ENCODE measurements at places on chromosomes 16 and 17.

DNA sequence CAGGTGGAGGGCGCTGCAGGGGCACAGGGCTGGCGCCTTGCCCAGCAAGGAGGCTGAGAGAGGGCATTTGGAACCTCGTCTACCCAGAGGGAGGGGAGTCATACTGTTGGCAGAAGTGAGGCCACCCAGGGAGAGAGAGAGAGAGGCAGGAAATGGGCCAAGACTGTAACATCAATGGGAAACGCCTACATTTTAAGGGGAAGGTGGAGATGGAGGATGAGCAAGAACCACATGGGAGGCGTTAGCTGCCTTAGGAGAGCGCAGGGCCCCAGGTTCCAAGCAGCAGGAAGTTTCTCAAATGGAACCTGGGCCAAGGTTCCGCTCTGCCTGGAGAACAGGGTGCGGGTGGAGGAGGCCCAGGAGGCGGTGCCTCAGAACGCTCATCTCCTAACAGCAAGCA lies 2.7 kb upstream of the WFDC1 start:
- no peak for DNase-seq

DNA sequence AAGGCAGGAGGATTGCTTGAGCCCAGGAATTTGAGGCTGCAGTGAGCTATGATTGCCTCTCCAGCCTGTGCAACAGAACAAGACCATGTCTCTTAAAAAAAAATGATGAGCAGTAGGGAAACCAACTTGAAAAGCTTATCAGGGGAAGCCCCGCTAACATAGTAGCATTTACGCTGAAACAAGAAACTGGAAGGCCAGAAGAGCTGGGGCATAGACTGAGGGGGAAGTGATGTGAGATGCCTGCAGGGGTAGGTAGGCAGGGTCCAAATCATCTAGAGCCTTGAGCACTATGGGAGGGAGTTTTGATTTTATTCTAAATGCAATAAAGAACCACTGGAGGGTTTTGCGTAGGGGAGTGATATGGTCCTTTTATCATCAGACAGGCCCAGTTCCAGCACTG lies 139.3 kb downstream of the CYB561 start:
- DNase-seq = no peak

GRCh38 chr16:89572073-89572484 lies 3.5 kb upstream of the CPNE7 start:
- DNase-seq = no peak

DNA sequence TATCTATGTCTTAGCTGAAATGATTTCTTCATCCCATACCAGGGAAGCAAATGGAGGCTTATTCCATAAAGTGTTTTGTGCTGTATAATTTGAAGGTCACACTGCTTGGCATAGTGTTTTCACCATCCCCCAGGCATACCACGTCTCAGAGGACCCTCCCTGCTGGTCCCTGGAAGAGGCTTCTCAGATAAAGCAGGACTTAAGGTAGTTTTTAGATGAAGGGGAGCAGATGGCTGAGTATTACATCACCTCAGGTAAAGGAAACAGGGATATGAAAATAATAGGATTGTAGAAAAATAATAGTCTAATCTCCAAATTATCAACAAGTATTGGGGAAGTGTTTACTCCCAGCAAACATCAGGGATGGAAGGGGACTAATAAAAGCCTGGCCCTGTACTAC lies 7.3 kb upstream of the SMG1 start:
- DNase-seq = no peak

DNA sequence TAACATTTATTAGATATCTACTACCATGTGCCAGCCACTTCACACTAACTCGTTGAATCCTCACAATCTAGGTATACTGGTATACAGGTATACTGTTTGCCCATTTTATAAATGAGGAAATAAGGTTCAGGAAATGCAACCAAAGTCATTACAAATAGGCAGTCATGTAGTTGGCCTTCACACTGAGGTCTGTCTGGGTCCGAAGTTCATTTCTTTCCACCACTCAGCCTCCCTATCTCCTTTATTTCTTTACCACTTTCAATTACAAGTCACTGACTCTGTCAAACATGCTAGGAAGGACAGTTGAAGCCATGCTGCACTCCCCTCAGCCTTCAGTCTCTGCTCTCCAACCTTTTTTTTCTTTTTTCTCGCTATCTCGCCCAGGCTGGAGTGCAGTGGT lies 20.7 kb upstream of the SIAH1 start:
- no peak for DNase-seq

- no peak for DNase-seq
Observed at GRCh38 chr17:35041390-35041789, 22.1 kb downstream of the RFFL start.

- DNase-seq = no peak
Observed at GRCh38 chr17:62206550-62206949, 141.5 kb upstream of the MED13 start.

GRCh38 chr17:79028496-79029326 lies 4.7 kb downstream of the C1QTNF1 start:
- no peak for DNase-seq

DNA sequence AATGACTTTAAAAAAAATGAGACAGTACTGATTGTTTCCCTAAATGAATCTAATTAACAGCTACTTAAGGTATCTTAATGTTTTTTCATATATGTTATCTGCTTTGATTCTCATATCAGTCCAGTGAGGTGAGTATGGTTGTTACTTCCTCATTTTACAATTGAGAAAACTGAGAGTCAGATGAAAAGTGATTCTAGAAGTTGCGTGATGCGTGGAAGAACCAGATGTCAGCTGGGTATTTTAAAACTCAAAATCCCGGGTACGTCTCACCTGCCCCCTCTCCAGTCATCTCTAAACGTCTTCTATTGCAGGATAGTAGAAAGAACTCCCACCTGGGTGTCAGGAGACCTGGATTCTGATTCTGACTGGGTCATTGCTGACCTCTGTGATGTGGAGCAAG lies 89.2 kb downstream of the MAP2K6 start:
- DNase-seq = no peak

DNA sequence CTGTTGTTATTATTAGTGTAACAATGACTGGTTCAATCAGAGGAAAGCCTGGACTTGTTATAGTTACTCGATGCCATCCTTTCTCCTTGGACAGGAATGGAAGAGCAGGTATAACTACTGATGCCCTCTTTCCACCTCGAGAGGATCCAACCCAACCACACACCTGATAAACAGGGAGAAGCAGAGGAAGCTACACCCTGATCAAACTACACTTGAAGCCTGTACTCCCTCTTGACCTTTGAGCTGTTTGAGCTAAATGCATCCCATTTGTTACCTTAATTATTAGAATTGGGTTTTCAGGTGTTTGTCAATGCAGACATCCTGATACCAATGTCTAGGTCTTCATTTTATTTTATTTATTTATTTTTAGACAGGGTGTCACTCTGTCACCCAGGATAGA lies 23.7 kb upstream of the HLF start:
- no peak for DNase-seq

- no peak for DNase-seq
Observed at GRCh38 chr16:12433691-12434390, 369.8 kb downstream of the CPPED1 start.

GRCh38 chr17:15657868-15658267 lies 26.2 kb downstream of the TRIM16 start:
- no peak for DNase-seq

DNA sequence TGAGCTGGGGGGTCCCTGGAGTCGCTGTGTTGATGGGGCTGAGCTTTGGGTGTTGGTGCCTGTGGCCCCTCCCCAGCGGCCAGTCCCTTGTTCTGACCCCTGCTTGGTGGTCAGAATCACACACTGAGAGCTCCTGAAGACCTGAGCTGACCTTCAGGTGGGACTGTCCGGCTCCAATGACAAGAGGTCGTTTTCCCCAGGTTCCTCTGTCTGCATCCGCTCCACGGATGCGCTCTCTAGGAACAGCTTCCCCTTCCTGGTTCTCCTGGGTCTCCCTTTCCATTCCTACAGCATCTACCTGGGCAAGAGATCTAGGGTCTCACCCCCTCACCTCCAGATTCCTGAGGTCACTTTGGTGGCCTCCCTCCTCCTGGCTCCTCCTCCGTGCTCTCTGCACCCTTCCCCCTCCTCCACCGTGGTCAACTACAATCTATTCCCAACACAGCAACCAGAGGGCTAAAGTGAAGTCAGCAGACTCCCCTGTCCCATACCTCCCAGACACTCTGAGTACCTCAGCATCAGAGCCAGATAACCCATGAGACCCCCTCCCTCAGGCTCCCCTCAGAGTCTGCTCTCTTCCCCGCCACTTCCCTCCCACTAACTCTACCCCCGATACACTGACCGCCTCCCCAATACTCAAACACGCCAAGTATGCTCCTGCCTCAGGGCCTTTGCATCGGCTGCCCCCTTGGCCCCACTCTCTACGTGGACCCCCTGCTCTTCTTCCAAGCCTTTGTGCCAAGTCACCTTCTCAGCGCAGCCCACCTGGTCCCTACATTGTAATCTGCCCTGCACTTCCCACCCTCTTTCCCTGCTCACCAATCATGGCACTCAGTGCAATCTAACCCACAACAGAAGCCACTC lies 9.0 kb upstream of the SEC14L5 start:
- no peak for DNase-seq

- no peak for DNase-seq
Observed at GRCh38 chr17:63407741-63408330, 38.3 kb downstream of the CYB561 start.

DNA sequence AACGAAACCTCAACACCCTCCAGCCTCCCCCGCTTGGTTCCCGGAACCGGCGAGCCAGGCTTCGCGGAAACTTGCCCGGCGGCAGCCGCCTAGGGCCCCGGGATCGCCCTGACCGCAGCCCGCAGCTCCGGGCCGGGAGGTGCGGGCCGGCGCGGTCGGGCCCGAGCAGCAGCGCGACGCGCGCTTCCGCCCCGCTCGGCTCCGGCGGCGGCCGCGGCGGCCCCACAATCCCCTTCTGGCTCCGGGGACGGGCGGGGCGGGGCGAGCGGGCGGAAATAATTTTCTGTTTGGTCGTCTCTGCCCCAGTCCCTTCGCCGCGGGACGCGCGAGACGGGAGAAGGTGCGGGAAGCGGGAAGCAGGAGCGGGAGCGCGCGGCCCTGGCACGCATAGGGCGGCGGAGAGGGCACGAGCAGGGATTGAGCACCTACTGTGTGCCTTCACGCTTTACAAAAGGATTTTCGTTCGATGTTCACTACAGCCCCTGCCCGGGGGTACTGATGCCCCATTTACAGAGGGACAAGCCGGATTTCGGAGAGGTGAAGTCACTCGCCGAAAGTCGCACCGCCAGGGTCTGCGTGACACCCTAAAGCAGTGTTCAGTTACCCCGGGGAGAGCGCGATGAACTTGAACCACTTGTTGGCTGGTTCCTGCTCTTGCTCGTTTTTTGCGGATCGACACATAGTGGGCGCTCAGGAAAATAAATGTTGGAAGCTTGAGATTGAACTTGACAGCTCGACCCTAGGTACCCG lies 2.7 kb upstream of the MLLT6 start:
- DNase-seq = peak; percentile 92
